AML-193 (cell line): ENCODE measurements at places on chromosomes 3 and 15.

GRCh38 chr3:117557464-117558090 lies 848.0 kb downstream of the TUSC7 start:
- DNase-seq: no peak

DNA sequence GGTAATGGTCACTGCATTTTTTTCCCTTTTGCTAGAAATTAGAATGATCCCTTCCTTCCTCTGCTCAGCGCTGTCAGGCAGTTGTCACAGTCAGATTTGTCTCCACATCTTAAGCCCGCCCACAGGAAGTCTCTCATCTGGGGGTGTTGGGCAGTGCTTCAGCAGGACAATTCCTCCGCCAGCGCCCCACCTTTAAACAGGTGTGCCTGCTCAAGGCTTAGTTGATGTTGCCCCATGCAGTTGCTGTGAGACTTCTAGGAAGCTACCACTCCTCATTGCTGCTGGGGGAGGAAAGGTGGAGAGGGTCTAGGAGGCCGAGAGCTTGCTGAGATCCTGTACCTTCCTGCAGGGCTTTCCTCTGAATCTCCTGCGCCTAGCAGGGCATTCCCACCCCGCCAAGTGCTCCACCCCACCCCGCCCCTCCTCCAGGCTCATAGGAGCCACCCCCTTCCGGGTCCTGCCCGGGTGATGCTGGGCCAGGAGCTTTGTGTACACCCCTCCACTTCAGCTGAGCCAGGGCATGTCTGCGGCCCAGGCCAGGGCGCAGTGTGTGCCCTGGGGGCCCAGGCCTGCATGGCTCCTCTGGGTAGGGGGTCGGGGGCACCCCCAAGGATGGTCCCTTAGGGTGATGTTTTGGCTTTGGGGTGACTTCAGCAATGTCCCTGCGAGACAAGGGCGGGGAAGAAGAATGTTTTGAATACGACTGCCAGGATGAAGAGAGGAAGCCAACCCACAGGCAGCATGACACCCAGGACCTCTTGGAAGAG lies 68.7 kb downstream of the TRAK1 start:
- DNase-seq: no peak

DNA sequence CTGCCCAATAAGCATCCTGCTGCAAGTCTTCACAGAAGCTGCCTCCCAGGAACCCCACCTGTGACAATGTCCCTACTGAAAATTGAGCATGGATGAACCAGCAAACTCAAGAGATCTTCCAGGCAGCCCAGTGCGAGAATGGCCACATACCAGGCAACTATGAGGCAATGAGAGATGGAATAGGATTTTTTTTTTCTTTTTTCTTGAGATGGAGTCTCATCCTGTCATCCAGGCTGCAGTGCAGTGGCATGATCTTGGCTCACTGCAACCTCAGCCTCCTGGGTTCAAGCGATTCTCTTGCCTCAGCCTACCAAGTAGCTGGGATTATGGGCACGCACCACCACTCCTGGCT lies 60.9 kb upstream of the ARL8B start:
- no peak for DNase-seq

DNA sequence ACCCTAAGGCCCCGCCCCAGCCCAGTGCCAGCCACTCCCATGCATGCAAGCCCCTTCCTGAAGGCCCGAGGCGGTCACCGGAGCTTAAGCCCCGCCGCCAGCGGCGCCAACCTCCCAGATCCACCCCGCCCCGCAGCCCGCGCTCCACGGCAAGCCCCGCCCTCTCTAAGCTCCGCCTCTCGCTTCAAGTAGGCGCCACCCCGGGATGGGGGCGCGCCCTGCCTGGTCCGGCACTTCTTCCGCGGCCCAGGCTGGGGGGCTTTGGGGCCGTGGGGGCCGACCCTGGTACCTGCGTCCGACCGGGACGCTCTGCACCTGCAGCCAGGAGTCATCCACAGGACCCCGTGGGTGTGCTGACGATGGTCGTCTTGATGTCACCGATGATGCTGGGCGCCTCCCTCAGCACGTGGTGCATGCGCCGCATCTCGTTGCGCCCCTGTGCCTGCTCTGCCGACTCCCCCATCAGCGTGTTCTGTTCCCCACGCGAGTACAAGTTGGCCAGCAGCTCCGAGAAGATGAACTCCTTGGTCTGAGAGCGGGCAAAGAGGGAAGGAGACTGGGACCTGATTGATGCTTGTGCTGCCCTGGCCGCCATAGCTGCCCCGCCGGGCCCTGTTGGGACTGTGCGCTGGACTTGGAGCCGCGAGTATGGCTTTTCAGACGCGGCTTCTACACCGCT lies 26.1 kb upstream of the CSPG4 start:
- peak; percentile 84 for DNase-seq

DNA sequence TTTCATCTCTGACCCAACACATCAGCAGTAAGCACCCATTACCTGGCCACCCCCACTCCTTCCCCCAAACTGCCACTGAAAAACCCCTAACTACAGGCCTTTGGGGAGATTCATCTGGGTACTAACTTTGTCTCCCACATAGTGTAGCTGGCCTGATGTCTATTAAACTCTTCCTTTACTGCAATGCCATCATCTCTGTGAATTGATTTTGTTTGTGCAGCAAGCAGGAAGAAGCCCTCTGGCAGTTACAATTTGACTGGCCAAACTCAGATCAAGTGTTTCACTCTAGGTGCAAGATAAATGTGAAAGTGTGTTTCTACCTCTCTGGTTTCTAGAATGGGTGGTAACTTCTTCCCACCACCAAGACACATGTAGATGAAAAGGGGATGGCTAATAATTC lies 26.7 kb upstream of the OR5K4 start:
- no peak for DNase-seq

DNA sequence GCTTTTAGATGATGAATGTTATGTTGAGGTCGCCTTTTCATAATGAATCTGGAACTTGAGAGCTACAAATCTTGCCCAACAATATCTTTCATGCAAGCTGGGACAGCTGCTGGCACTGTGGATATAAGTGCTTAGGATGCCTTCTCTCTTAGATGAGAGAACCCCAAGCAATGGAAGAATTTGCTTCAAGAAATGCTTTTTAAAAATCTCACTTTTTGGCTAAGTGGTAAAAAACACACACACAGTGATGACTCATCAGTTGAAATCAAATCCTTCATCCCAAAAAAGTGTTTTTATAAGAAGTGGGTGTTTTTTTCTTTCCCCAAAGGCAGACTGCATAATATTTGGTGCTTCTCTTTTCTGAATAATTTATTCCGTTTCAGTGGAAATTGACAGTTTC lies 38.4 kb upstream of the GALNT15 start:
- DNase-seq: no peak

- no peak for DNase-seq
Measured at GRCh38 chr15:46523701-46524100, 888.9 kb downstream of the SQOR start.

DNA sequence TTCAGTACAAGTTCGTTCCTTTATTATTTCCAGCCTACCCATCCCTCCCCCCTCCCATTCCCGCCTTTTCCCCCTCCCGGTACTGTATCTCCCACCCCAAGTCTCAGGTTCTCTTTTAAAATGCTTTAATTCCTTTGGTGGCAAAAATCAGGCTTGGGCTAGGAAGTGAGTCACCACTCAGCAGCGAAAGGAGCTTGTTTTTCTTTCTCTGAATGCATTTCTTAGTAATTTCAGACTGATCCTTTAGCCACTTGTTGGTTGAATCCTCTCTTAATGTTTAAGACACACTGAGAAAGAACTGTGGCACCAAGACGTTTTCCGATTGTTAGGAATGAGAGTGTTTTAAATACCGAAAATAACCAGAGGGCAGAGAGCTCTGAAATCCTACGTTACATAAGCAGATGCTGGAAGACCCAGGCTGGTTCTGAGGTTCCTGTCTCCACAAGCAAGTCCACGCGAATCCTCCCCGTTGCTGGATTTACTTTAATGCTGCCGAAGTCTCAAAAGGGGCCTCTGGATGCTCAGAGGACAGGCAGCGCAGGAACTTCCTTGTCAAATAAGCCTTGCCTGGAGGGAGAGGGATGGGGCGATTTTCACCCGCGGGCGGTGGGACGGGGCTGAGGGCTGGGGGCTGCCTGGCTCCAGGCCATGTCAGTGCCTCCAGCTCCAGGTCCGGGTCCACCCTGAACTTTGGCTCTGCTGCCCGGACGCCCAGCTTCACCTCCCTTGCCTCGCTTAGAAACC lies 854 bp upstream of the COL8A1 start:
- no peak for DNase-seq

DNA sequence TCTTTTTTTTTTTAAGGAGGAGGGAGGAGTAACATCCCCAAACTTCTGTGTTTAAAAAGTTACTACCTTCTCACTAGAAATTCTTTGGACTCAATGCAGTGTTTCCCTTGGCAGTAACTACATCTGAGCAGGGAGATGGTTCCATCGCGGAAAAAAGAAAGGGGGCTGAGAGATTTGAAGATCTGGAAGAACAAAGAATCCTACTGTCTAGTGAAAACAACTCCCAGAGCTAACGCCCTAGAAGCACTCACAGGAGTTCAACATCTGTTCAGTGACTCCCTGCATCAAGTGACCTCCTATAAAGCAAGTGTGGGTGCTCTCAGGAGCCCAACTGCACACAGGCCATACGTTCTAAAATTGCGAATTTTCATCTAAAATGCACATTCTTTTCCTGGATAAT lies 66.8 kb upstream of the PXYLP1 start:
- DNase-seq: no peak

DNA sequence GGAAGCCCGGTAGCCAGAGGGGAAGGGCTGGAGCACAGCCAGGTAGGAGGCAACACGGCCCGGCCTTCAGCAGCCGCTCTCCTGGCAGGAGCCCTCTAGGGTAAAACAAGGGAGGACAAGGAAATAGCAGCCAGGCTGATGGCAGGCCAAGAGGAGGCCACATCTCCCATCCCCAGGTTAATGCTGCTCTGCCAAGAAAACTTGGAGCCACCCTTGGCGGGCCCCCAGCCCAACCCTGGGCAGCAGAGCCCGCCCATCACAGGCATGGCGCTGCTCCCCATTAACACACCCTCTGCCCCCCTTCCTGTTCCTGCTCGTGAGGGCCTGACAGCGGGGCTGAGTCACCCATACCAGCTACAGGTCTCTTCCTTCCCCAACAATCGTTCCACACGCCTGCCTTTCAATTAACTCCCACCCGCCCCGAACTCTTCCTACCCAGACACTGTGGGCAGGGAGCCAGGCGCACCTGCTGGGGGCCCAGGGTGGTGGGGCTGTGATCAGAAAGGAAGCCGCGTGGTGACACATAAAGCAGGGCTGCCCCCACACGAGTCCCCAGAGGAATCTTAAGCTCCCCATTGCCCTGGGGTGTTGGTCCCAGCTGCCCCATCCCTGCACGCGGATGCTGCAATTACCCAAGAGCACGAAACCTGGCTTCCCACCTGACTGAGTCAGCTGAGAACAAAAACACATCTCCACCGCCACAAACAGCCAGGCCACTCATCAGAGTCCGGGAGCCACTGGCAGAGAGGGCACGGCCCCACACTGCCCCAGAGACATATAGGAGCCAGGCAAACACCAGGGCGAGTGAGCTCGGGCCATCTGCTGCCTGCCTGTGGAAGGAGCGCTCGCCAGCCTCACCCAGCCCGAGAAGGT lies at the start of gene C15orf62:
Gene C15orf62 (plus strand): TSS at position 707 of the 873 bp plus-strand sequence. CDS start 516 bp downstream, outside the sequence.
- no peak for DNase-seq

GRCh38 chr3:41710646-41711388 lies 251.1 kb downstream of the ULK4 start:
- no peak for DNase-seq

- DNase-seq: no peak
Measured at GRCh38 chr3:114442246-114442645, 148.4 kb downstream of the TIGIT start.

DNA sequence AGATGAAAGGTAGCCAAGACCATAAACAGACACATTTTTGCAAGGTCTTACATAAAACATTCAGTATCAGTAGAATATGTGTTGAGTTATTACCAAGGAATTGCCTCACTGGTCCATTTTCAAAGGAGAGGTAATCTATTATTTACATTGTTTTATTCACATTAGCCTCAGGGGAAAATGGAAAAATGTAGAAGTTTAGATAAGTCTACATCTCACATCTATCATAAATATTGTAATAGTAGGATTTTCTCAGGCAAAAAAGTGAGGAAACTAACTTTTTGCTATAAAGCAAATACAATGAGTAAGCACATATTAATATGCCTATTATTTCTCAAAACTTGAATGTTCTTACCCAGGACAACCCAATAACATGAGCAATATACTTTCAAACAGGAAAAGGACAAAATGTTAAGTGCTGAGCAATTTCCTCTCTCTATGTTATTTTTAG lies 184.6 kb upstream of the AGTR1 start:
- DNase-seq: no peak

GRCh38 chr3:55569033-55569599 lies 82.0 kb upstream of the WNT5A start:
- no peak for DNase-seq

GRCh38 chr3:190056742-190057141 lies 64.0 kb downstream of the P3H2 start:
- DNase-seq: no peak

- peak; percentile 22 for DNase-seq
Measured at GRCh38 chr15:76575274-76575673, 238.7 kb downstream of the ISL2 start.

- DNase-seq: no peak
Measured at GRCh38 chr15:39889601-39890000, 30.5 kb downstream of the GPR176 start.

GRCh38 chr3:99434190-99434589 lies 204.2 kb upstream of the COL8A1 start:
- no peak for DNase-seq

DNA sequence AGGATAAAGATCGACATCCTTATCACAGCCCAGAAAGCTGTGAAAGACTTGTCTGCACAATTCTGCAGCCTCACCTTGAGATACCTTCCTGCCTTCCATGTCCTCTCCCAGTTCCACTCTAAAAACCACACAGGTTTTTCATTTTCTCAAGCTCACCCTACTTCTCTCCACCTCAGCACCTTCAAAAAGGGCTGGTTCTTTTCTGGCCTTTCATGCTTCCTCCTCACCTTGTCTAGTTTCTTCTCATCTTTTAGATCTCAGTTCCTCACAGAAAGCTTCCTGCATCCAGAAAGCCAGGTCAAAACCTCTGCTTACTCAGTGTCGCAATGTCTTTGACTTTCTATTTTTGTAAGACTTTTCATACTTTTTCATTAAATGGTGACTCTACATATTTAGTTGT lies 140.2 kb upstream of the STT3B start:
- no peak for DNase-seq

DNA sequence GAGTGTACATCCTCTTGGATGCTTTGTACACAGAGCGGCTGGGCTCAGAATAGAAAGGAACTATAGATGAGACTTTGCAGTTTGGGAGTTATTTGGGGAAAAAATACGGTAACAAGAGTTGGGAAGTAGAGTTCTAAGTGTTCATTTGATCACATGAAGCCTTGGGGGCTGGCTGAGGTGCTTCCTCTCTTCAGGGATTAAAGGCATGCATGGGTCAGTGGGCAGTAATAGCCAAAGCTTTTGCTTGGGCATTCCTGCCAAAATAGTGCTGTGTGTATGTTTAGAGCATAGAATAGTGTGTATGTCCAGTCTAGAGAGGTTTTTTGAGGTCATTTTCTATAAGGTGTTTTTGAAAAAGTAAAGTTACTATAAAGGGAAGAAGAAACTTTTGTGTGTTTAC lies 12.8 kb downstream of the AKAP13 start:
- no peak for DNase-seq

DNA sequence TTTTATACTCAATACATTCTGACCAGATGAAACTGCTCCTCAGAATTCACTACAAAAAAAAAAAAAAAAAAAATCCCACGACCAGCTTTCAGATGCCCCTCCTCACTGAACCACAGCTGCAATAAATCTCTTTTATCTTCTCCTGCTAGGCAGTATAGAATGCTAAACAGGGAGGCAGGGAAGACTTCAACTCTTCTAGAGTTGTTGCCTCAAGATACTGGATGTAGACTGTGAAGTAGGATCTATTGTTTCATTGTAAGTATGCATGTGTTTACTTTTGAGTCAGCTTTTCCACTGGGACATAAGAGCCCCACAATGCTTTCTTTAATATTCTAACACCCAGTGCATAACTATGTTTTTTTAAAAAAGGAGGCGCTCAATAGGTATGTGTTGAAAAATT lies 401.4 kb downstream of the TBL1XR1 start:
- no peak for DNase-seq
